ENCODE measurements at places on chromosomes 6 and 20.
A peak's percentile ranks its signal among the peaks of the same experiment; 100 is the strongest.

DNA sequence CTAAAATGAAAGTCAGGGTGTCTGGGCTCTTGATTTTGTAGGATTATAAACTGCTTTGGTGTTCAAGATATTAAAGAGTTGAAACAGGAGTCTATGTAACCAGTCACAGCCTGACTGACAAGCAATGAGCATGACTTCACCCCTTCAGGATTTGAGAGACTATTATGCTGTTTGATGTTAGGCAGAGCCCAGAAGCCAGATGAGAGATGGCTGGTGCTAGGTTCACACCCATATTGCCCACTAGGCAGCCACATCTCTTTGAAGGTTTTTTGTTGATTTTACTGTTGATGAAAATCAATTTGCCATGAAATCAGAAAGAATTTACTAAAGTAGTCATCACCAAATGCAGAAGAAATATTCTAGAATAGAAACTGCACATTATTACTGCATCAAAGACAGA, 243.6 kb downstream of the KHDRBS2 start:
- no peak for DNase-seq

GRCh38 chr6:168603234-168603633, 162.2 kb downstream of the SMOC2 start:
- no peak for DNase-seq

- DNase-seq, result no peak
Observed at GRCh38 chr6:37952027-37952426, 132.5 kb downstream of the ZFAND3 start.

DNA sequence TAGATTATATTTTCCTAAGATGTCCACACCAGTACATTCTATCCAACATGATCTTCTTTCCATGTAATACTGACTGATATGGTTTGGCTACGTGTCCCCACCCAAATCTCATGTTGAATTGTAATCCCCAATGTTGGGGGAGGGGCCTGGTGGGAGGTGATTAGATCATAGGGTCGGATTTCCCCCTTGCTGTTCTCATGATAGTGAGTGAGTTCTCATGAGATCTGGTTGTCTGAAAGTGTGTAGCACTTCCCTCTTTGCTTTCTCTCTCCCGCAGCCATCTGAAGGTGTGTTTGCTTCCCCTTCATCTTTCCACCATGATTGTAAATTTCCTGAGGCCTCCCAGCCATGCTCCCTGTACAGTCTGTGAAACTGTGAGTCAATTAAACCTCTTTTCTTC, 12.2 kb upstream of the HBS1L start:
- DNase-seq, result no peak

DNA sequence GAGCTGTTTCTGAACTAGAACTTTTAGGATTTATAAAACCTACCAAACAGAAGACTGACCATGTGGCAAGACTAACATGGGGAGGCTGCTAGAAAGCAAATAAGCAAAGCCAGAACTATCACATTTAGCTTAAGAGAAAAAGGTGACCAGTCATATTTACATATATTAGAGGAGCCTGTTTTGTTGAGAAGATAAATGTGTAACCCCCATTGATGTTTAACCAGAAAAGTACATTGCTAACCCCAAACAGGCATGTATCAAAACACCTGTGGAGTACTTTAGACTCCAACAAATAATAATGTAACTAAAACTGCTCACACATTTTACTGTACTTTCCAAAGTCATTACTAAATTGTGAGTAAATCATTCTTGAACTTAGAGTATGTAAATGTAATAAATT, 35.0 kb downstream of the AKIRIN2 start:
- DNase-seq, result no peak

GRCh38 chr6:26296857-26297648, 67.9 kb upstream of the BTN3A2 start:
- DNase-seq, result peak; percentile 39

DNA sequence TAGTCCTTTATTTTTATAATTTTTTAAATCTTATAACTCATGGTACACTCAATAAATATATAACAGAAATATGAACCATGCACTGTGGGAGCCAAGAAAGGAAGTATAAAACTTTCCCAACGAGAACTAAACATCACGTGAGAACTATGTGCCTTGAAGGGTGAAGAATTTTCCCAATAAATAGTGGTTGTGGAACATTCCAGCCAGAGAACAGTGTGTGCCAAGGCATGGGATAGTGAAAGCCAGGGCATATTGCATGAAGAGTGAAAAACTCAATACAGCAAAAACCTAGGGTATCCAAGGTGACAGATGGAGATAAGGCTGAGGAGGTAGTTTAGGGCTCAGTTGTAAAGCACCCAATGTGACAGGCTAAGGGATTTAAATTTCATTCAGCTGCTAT, 86.1 kb downstream of the SIM1 start:
- no peak for DNase-seq

- DNase-seq, result no peak
Observed at GRCh38 chr20:52684176-52684575, 288.0 kb upstream of the TSHZ2 start.

DNA sequence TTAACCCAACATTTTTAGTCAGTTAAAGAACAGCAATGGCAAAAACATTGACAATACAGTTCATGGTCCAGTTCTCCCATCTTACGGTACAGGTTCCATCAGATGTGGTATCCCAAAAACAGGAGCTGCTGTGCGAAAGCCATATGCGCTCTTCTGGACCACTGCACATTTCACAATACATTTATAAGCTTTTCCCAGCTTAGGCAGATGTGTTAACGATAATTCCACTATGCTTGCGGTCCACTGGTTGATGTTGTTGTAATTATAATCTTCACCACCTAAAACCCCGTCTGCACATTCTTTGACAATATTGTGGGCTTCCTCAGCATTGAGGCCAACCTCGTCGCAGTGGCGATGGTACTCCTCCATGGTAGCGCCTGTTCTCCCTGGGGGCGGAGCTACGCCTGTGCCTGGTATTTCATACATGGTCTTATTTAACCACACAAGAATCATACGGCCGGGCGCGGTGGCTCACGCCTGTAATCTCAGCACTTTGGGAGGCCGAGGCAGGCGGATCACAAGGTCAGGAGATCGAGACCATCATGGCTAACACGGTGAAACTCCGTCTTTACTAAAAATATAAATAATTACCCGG, 52.0 kb downstream of the BFSP1 start:
- DNase-seq, result no peak

- no peak for DNase-seq
Observed at GRCh38 chr6:132592855-132593254, 3.3 kb upstream of the TAAR5 start.

- no peak for DNase-seq
Observed at GRCh38 chr6:145315982-145316600, 419.2 kb downstream of the EPM2A start.

DNA sequence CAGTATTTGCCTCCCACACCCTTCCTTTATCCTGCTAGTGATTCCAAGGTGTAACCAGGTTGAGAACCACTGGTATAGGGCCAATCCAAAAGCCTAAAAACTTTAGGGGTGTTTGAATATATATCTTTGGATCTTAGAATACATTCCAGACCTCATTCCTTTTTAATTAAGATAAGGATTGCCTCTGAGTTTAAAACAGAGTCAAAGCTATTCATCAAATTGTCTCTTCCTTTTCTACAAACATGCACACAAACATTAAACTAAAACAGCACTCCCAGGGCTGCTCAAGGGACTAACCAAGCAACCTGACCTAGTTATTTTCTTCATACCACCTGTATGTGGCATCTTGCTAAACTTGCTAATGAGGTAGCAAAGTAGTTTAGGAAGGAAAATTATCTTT, 22.1 kb upstream of the COL9A1 start:
- DNase-seq, result no peak

GRCh38 chr6:123662757-123663156, 26.0 kb upstream of the TRDN start:
- DNase-seq, result no peak

DNA sequence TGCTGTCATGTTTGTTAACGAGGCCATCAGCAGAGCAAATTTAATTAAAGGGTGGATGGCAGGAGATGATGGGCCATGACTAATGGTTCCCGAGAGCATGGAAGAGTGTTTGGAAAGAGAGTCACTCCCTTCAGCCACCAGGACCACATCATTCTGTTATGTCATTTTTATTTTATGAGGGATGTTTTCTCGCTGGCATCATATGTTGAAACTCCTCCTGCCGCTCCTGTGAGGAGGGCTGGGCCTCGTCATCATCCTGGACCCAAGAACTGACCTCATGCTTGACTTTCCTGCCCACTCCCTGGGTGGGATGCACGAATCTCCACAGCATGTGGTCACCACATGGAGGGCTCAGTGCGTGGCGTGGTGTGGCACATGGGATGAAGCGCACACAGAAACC, 86.4 kb upstream of the FRMD1 start:
- DNase-seq, result no peak

Data from fibroblast of lung (primary cell).